Cardiac septum (tissue), 1 donor: ENCODE measurements at places on chromosomes 16 and 17. TPM values are rescaled to one million over a fixed set of nuclear protein-coding genes. Genes with fewer than 3 reads are reported as not detected.
A peak's percentile ranks its signal among the peaks of the same experiment; 100 is the strongest.

Gene GCGR
- total RNA-seq = not detected

Gene UNC13D
- 7.9 TPM for total RNA-seq

Gene KRT32
- 0.27 TPM for total RNA-seq

Gene FOXC2
- 2.6 TPM for total RNA-seq

Gene UNKL
- total RNA-seq = 7.4 TPM

Gene FAM20A
- total RNA-seq = 14.7 TPM

Gene CCDC182
- total RNA-seq = not detected

- DNase-seq = peak; percentile 20
Observed at GRCh38 chr16:84446596-84447392, 57.7 kb downstream of the MEAK7 start.

DNA sequence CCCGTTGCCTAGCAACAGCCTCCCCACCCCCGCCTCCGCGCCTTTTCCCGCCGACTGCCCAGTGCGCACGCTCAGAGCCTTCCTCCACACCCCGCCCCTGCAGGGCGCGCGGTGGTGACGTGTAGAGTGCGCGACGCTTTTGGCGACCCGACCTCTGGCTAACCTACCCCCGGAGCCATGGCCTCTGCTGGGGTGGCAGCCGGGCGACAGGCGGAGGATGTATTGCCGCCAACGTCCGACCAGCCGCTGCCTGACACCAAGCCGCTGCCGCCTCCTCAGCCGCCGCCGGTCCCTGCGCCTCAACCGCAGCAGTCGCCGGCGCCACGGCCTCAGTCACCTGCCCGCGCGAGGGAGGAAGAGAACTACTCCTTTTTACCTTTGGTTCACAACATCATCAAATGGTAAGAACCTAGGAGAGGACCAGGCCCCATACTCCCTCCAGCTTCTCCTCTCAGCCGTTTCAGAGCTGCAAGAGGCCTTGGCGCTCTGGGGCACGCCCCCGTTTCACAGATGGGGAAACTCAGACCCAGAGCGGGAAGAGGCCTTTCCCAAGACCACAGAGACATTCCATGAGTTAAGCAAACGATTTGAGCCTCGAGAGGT is at the start of gene MED9:
TSS of gene MED9 (plus strand) at position 136 of the 603 bp plus-strand sequence. CDS start at position 178, 42 bp downstream.
- peak; percentile 95 for DNase-seq

DNA sequence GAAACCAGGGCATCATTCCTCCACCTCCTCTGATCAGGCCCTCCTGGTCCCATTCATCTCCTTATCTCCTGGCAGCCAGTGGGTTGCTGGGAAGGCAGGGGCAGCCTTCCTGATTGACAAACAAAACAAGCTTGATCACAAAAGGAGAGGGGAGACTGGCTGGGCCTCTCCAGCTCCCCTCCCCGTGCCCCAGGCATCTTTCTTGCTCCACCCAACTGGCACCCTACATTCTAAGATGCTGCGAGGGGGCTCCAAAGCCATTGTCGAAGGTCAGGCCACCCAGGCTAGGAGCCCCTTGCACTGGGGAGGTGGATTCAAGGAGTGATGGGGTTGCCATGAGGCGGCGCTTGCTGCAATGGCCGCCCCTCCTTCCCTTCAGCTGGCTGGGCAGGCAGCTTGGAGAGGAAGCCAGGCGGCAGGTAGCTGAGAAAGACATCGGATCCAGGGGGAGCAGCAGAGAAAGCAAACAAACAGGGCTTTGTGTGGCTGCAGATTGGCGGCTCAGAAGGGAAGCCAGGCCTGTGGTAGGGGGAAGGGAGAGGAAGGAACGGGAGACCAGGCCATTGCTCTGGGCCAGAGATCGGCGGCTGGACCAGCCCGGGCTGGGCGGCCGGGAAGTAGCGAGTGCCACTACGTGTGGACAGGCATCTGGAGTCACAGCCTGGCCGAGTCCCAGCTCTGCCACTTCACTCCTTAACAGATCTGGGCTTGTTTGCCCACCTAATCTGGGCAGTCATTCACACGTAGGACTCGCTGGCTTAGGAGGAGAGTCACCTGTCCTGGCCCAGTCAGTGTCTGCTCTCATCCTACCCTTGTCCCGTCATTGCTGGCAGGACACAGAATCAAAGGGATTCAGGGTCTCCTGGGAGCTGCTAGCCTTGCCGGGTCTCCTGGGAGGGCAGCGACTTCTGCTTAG is 12.3 kb downstream of the RAI1 start:
- DNase-seq = no peak

- DNase-seq = no peak
Observed at GRCh38 chr17:82428546-82428945, 10.2 kb upstream of the OGFOD3 start.

DNA sequence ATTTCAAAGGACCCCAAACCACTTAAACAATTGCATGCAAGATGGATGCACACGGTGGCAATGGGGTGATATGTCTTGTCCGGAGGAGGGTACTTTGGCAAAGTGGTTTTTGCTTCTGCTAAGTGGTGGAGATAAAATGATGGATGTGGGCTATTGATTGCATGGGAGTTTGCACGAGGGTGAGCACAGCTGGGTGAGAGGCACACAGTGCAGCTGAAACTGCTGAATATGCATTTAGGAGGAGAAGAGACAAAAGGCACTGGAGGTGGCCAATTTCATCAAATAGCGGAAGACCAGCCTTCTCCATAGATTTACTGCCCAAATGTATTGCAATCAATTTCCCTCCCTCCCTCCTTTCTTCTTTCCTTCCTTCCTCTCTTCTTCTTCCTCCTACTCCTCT is 414.4 kb upstream of the EEF2KMT start:
- no peak for DNase-seq

DNA sequence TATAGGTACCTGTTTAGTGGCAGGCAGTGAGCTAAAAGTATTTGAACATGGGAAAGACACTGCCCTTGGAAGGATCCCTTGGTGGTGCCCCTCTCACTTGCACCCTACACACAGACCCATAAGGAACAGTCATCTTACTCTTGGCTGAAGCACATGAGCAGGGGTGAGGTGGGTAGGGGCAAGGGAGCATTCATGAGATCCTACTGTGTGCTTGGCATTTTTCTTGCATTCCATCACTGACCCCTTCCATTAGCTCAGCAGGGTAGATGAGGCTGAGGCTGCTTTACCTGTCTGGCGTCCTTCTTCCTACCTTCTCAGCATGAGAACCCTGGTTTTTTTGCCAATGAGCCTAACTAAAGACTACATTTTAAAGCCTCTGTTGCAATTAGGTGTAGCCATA is 48.3 kb downstream of the CCT6B start:
- DNase-seq = no peak

DNA sequence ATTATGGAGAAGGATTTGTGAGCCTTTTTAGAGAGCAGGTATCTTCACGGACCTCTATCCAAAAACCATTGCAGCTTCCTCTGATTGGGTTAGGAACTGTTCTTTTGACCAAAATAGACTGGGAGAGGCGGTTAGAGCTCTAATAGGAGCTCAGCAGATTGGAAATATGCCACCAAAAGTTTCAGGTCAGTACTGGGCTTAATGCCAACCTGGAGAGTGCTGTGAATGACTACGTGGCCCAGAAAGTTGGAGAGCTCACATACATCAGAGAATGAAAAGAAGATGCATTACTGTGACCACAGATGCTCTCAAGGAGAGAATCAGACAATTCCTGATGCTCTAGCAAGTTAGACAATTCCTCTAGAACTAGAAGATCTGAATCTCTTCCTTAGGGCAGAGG is 86.5 kb downstream of the ABCA8 start:
- DNase-seq = no peak

DNA sequence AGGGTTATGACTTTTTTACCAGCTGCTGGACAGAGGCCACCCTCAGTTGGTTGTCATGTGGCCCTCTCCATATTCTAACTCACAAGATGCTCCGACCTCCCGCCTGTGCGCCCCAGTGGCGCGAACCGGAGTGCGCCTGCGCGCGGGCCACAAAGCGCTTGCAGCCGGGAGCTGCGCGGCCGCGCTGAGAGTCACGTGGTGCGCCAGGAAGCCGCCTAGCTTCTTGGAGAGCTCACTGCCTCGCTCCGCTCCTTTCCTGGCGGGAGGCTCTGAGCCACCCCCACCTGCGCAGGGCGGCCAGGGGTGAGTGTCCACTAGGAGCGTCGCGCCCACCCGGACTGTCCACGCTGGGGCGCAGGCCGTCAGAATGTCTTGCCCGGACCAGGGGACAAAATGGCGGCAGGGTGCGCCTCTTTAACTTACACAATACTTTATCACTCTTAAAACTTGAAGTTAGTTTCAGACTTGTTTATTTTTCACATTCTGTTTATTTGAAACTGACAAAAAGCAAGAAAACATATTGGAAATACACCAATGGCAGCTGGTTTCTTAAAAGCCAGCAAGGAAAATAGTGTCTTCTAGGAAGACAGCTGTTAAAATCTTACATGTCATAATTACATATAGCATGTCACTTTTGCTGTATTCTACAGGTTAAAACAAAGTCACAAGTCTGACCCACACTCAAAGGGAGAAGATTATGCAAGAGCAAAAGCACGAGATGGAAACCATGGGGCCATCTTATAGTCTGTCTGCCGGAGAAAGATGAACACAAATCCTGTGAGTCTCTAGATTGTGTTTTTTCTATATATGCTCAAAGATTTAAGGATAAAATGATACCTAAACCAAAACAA is 357.9 kb downstream of the CNTNAP4 start:
- no peak for DNase-seq

- no peak for DNase-seq
Observed at GRCh38 chr17:72525225-72526015, 404.6 kb downstream of the SOX9 start.

DNA sequence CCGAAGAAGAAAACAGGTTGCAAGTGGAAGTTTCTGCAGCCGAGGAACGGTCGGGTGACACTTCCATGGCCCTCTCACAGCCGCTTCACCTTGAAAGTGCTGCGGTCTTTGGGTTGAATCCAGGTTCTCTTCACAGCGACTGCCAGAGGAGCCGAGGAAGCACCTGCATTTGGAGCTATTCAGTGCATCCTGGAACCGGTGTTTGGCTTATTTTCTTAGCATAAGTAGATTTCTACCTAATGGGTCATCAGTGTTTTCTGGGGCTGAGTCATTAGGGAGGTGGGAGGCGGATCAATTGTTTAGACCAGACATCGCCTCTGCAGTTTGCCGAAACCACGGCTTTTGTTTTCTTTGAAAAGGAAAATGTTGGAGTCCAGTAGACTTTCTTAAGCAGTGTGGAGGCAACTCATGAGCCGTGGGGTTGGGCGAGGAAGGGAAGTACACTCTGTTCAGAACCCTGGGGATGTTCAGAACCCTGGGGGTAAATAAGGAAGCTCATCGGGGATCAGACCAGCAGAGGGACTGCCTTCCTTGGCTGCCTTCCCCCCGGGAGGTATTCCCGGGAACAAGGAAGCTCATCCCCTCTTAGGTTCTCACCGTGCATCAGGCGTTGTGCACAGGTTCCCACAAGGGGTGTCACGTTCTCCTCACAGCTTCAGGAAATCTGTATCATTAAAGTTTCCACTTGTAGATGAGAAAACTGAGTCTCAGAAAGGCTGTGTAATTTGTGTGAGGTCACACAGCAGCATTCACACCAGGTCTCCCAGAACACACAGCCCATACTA is 361.5 kb downstream of the SNX29 start:
- DNase-seq = no peak

DNA sequence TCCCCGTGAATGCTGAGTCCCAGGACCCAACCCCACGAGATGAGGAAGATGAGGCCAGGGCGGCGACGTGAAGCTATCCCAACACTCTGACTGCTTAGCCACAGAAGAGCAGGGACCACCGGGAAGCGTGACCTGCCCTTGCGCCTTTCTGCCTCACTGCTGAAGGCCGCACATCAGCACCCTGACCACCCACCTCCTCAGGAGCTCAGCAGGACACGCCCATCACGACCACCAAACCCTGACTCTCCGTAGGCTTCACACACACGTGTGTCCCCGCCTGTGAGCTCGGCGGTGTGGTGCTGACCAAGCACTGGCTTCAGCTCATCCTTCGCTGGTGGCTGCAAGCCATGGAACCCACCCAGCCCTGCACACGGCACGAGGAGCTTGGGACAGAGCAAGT is 97.8 kb downstream of the ZNF778 start:
- DNase-seq = no peak

GRCh38 chr17:17403899-17404576 is 72.8 kb upstream of the MED9 start:
- no peak for DNase-seq

DNA sequence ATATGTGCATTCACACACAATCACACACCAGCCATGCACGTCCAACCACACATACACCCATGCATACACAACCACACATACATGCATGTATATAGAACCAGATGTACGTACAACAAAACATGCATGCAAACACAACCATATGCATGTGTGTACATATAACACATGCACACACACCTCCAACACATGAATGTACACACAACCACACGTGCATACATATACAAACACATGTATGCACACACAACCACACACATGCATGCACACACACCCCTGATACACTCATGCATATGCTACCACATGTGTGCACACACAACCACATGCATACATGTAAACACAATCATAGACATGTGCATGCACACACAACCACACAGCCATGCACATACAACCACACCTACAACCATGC is 52.0 kb upstream of the SDK2 start:
- DNase-seq = peak; percentile 1

DNA sequence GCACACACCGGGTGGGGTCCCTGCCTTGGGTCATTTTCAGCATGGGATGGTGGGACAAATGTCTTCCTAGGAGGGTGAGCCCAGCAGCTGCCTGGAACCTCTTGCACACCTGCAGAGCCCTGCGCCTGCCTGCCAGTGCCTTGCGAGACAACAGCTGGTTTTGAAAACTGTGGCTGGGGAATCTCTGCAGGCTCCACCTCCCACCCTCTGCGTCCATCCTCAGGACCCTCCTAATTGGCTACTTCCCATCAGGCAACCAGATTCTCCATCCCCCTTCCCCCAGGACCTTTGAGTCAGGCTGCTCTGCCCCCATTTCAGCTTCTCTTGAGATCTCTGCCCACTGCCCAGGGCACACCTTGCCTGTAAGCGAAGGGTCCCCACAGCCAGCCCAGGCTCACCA is 26.6 kb downstream of the PEMT start:
- DNase-seq = no peak

DNA sequence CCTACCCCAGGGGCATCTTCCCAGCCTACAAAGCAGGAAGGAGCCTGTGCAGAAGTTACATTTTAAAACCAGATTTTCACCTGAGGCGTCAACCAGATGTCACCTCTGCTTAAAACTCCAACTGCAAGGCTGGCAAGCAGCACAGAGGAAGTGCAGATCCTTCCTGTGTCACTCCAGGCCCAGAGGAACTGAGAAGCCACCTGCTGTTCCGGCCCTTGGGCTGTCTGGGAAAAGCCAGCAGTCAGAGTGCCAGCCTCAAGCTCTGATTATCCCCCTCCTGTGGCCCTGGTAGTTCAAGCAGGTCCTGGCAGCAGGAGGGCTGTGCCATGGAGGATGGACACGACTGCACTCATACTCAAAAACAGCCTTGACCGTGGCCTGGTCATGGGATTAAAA is 10.2 kb downstream of the POLR2C start:
- peak; percentile 56 for DNase-seq
